NCI-H187 treated with DMSO at 0.1 percent for 48 hours (cell line): ENCODE measurements at places on chromosomes 1 and 21.

- no peak for DNase-seq
Measured at GRCh38 chr1:168050880-168051279, 85.8 kb downstream of the GPR161 start.

DNA sequence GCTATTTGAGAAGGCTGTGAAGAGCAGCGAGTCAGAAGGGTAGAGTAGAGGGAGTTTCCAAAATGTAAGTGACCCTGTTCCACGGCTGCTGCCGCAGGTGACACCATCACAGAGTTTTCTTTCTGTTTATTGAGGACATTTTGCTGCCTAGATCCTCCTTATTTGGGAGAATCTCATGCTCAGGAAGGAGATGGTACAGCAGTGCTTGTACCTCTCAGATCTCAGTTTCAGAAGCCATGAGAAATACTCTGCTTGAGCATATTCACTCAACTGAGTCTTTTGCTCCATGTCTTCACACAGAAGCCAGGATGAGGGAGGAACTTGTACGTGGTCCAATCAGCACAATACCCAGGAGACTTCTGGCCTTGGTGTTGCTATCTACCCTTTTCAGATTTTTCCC is 1.6 kb downstream of the LCE7A start:
- no peak for DNase-seq

GRCh38 chr1:215710036-215710898 is 143.2 kb downstream of the KCTD3 start:
- DNase-seq: peak; percentile 4

- DNase-seq: no peak
Measured at GRCh38 chr1:153752072-153752471, 23.1 kb upstream of the SLC27A3 start.

DNA sequence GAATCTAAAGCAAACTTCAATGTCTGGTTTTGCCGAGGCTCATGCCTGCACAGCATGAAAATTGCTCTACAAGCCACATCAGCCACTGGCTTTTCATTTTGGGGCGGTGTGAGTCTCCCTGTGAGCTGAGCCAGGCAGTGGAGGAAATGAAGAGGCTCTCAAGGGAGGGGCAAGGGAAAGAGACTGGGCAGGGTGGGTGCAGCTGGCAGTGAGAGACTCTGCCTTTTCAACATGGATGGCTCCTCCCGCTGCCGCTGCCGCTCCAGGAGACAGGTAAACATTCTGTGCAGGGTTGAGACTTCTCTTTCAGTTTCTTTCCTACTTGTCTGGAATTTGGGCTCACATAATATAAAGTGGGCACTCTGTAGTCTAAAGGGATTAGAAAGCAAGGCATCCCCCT is 11.3 kb upstream of the CTSE start:
- peak; percentile 59 for DNase-seq

DNA sequence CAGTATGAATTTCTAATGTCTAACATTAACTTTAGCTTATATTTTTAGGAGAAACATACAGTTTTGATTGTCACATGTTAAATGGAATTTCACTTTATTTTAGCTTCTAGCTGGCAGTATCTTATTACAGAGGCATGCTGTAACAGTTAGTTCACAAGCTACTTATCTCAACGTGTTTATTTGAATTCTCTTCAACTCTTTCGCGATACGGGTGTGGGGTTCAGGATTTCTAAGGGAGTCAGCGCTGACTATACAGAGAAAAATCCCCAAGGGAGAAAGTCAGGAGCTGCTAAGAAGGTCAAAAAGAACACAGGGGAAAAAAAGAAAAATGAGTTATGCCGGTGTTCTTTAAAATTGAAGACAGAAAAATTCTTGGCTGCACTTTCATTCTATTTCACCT is 296.2 kb downstream of the VAV3 start:
- DNase-seq: no peak

- DNase-seq: no peak
Measured at GRCh38 chr1:2466958-2467554, 9.0 kb upstream of the PLCH2 start.
